ENCODE measurements at places on chromosomes 13 and 19.

DNA sequence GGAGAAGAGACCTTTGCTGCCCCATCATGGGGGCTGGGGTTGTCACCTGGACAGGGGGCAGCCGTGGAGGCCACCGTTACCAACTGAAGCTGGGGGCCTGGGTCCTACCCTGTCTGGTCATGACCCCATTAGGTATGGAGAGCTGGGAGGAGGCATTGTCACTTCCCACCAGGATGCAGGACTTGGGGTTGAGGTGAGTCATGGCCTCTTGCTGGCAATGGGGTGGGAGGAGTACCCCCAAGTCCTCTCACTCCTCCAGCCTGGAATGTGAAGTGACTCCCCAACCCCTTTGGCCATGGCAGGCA is 9.0 kb downstream of the EGLN2 start:
- peak; percentile 19 for DNase-seq

GRCh38 chr13:39245688-39246087 is 207.4 kb downstream of the NHLRC3 start:
- no peak for DNase-seq

- DNase-seq = no peak
Observed at GRCh38 chr19:3046698-3047495, 15.4 kb downstream of the TLE5 start.

DNA sequence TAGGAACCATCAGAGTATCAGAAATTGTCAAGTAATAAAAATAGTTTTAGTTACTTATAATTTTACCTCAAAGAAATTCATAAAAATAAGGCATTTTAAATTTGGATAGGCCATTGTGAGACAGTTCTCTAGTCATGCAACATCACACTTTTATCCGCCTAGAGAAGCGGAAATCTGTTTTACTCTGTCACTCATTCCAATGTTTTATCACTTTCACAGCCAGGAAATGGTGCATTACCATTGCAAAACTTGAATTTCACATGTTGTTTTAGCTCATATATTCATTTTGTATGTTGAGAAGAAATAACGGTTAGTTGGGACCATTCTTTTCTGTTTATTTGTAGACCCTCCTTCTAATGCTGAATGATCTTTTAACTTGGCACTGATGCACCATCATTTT is 427.2 kb downstream of the GPC6 start:
- no peak for DNase-seq

DNA sequence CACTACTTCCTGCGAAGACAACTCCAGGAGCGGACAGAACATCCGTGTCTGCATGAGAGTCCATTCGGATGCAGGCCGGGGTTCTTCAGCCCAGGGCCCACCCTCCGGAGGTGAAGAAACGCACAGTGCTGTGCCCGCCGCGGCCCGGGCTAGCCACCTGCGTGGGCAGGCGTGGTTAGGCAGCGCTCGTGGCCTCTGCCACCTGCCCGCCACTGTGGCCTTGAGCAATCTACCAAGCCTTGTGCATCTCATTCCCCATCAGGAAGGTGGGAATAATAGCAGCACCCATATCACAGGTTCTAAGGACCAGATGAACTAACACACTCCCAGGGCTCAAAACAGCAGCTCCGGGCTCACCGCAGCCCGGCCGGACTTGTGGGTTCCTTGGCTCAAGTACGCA is 26.7 kb upstream of the PABPC3 start:
- DNase-seq = no peak

DNA sequence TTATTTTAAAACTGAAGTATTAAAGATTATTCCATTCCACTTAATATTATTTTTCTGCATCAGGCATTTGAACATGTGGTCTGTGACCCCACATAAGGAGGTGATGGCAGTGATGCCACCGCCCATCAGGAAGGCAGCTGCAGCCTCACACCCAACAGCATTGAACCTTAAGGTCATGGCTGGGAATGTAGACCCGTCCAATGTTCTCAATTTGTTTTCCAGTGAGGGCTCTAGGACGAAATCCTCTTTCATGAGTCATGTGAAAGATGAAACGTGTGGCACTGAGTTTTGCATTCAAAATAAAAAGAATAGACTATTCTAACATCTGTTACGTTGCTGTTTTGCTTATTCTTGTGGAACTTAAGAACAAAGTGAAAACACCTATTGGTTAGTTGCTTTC is 74.5 kb upstream of the ANKRD10 start:
- DNase-seq = peak; percentile 75

DNA sequence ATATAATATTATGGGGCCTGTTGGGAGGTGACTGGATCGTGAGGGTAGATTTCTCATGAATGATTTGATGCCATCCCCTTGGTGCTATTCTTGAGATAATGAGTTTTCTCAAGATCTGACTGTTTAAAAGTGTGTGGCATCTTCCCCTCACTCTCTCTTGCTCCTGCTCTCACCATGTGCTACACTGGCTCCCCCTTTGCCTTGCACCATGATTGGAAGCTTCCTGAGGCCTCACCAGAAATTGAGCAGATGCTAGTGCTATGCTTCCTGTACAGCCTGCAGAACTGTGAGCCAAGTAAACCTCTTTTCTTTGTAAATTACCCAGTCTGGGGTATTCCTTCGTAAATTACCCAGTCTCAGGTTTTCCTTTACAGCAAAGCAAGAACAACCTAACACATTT is 1.8 kb upstream of the ZNF599 start:
- DNase-seq = no peak

DNA sequence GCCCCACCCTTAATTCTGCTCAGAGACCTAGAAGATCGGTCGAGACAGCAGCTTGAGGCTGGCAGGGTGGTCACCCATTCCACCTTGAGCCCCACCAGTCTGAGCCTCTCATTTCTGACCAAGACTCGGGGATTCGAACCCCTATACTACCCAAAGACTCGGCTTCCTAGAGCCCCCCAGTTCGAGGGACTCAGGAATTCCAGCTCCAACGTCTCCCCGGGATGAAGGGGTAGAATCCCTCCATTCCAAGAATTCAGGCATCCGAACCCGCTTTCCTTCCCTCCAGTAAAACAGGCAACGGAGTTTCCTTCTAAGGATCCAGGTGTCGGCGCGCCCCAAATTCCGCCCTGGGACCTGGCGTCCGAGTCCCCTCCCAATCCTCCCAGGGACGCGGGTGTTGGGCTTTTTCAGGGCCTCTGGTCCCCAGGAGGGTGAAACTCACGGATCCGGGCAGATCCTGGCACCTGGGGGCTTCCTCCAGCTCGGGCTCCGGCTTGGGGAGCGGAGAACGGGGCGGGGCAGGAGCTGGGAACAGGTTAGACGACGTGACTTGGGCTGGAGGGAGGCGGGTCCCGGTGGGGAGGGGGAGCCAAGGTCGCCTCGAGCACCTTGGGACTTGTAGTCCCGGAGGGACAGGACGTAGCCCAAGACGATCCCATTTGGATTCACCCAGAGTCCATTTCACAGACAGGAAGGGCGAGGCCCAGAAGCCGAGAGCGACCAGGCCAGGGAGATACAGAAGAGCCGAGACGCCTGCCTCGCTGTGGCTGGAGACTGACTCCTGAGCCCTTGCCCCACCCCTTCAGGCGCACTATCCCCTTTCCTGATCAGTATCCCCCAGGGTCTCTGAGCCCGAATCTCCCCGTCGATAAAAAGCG is at the start of gene PPP1R13L:
Gene PPP1R13L (minus strand): TSS at position 513 of the 878 bp plus-strand sequence. CDS start 6,751 bp downstream, outside the sequence.
- peak; percentile 72 for DNase-seq

GRCh38 chr13:35598790-35599369 is 122.4 kb upstream of the MAB21L1 start:
- no peak for DNase-seq

DNA sequence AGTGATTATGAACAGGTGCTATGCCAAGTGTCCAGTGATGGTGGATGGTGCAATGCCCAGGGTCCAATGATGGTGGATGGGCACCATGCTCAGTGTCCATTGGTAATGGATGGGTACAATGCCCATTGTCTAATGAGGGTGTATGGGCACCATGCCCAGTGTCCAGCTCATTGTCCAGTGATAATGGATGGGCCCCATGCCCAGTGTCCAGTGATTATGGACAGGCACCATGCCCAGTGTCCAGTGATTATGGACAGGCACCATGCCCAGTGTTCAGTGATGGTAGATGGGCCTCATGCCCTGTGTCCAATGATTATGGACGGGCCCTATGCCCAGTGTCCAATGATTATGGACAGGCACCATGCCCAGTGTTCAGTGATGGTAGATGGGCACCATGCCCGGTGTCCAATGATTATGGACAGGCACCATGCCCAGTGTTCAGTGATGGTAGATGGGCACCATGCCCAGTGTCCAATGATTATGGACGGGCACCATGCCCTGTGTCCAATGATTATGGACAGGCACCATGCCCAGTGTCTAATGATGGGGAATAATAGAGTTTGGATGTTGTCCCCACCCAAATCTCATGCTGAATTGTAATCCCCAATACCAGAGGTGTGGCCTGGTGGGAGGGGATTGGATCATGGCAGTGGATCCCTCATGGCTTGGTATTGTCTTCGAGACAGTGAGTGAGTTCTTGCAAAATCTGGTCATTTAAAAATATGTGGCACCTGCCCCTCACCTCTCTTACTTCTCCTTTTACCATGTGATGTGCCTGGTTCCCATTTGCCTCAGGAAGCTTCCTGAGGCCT is 87.8 kb downstream of the ANKRD10 start:
- no peak for DNase-seq

DNA sequence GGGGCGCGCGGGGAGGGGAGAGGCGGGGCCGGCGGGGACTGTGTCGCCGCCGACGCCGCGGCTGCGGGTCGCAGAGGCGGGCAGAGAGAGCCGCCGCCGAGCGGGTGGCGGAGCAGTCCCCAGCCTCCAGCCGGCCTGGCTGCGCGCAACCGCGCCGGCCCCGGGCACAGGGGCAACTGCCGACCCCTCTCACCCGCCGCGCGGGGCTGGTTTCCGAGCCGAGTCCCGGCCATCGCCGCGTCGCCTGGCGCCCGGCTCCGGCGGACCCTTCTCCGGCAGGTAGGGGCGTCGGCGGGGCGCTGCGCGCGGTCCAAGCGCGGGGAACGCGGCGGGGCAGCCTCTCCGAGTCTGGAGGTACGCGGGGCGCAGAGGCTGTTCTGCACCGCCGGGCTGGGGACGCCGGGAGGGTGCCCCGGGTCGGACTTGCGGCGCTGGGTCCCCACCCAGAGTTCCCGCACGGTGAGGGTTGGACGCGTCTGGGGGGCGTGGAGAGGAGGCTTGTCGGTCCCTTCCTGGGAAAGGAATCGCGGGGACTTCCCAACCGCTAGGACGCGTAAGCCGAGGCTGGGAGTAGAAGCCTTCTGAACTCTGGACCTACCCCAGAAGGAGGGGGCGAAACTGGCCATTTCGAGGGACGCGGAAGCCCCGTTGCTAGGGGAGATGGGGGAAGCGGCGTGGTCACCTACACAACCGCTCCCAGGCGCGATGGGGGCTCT is 133.6 kb upstream of the MYO16 start:
- peak; percentile 1 for DNase-seq

- DNase-seq = peak; percentile 84
Observed at GRCh38 chr19:48558018-48558684, 6.2 kb downstream of the SULT2B1 start.

GRCh38 chr13:71285700-71286099 is 581.3 kb downstream of the DACH1 start:
- no peak for DNase-seq

- DNase-seq = no peak
Observed at GRCh38 chr19:40674291-40674690, 16.2 kb downstream of the NUMBL start.

DNA sequence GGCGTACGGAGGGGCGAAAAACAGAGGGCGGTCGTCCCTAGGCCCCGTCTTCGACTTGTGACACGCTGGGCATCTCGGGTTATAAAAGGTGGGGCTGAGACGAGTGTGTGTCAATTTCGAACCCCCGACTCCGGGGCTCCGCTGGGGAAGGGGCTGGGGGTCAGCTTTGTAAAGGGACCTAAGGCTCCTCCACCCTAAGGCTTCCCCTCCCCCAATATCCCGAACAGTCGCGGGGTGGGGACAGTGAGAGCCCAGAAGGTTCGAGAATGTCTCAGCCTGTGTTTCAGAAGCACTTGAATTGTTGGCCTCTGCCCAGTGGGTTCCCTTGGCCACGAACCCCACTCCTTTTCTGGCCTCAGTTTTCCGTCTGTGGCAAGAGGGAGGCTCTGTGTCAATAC is 450 bp downstream of the SELENOW start:
- DNase-seq = no peak

GRCh38 chr13:23434491-23434890 is 989 bp upstream of the SACS start:
- no peak for DNase-seq

DNA sequence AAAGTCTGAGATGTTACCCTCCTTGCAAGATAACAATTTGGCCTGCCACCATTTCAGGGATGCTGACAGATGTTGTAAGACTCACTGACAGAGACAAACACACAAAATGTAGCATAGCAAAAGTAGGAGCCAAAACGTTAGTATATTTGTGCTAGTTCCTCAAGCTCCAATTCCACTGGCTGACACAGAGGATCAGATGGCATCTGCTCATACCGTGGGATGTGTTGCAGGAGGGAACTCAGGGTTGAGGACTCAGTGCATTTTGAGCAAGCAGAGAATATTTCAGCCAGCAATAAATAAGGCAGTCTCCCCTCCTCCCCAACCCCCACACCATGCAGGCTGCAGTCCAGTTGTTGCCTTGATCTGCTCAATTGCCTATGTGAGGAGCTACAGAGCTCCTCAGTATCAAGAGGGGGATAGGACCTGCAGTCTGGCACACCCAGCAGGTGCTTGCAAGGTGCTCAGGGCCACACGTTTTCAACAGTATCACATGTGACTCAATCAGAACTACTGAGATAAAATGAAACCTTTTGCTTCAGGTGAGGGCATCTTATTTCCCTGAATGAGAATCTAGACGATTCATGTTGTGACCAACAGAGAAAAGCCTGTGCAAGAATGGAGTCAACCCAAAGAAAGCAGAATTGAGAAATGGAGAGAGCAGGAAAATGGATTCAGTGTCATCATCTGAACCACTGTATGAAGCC is 23.6 kb upstream of the LRCH1 start:
- no peak for DNase-seq

Data from foreskin fibroblast (primary cell).